ENCODE measurements at places on chromosomes 16 and 17.

DNA sequence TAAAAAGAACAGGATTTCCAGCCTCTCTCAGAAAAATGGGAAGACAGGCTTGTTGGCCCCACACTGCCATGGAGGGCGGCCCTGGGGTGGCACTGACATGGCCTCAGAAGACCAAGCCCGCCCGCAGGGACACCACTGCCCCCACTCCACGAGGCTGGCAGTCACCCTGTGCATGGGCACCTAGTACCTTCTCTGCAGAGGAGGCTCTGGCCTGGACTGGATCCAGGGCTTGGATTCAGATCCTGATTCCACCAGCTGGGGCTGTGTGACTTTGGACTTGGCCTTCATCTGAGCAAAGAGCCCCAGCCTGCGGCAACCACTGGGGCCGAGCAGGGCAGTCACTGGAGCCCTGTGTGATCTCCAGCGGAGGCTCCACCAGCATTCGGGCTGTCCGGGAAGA is 16.8 kb upstream of the FASN start:
- no peak for DNase-seq

DNA sequence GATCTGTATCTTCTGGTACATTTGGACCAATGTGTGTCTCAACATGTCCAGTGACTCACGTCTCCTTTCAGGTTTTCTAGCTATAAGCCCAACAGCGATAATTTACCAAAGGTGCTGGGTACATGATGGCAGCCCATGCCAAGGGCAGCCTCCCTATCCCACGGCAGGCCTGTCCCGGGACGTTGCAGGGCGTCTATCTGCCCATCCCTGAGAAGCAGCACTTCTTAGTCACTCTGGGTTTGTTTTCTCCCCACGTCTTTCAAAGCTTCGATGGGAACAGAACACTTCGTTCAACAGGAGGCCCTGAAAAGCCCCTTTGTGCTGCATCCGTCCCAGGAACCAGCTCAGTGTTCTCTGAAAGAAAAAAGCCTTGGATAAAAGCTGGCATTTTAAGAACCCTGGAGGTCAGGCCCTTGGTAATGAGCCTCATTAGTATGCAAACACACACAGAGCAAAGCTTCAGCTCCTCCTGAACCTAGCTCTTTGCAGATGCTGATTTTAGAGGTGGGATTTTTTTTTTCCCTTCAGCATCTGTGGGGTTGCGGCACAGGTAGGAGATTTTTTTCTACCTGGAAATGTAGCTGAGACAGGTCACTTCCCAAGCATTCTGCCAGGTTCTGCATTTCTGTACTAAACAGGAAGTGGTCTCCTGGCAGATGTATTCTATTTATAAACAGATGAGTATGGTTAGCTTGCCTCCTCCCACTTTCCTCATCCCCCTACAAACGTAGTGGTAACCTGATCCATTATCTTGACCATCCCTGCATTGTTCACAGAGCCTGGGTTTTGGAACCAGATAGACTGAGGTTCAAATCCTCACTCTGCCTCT is 17.5 kb upstream of the MT4 start:
- DNase-seq = peak; percentile 30

GRCh38 chr17:59357219-59357697 is 25.8 kb downstream of the YPEL2 start:
- no peak for DNase-seq

DNA sequence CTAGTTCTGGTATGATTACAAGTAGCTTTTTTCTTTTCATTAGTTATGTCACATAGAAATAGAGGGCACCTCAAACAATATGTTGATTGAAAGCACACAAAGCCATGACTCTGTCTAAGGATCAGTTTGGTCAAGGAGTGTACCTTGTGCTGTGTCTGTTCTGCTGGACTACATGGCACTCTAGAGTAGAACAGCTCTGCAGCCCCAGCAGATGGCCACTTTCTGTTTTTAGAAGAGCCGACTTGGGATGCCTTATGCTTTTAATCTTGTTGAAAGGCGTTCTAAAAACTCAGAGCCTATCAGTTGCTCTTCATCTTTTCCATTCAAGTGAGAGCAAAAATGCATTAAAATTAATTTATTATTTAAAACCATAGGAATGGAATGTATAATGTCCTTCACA is 49.3 kb upstream of the CA10 start:
- no peak for DNase-seq

GRCh38 chr16:86087896-86088230 is 188.9 kb downstream of the IRF8 start:
- DNase-seq = no peak

DNA sequence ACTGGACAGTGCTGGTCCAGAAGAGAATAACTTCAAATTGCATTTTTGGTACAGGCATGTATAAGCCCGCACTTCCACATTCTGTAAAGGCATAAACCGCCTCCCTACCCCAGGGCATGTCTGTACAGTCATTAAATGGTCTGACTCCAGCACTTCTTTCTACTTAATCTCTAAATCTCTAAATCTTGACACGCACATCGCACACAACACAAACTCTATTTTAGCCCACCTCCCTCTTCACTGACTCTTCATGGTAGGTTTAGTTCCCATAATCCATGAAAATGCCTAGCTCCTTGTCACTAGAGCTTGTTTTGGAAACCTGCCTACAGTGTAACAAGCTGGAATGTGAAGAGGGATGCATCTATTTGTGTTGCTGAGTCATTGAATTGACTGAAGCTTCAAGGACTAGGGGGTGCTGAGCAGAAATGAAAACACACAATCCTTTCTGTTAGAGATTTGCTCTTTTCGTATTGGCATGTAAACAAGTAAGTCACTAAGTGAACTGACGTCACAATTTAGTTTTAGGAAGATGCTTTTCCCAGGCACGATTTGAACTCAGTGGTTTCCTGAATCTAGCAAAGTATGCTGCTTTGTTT is 1.6 kb upstream of the DUSP14 start:
- peak; percentile 91 for DNase-seq

DNA sequence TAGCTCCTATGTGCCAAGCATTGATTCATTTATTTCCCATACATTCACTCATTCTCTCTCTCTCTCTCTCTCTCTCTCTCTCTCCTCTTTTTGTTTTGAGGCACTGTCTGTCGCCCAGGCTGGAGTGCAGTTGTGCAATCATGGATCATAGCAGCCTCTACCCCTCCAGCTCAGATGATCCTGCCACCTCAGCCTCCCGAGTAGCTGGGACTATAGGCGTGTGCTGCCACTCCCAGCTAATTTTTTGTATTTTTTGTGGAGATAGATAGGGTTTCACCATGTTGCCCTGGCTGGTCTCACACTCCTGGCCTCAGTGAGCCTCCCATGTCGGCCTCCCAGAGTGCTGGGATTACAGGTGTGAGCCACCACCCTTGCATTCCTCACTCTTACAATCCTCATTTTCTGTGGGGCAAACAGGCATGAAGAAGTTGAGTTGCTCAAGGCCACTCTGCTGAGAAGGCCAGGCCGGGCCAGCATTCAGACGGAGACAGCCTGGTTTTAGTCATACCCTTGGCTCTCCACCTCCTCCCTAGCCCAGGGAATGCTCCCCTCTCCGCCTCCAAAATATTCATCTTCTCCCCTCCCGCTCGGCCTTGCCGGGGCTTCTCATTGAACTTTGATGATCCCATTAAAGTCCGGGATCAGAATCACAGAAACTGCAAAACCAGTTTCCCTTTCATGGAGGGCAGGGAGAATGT is 765 bp upstream of the PRM2 start:
- no peak for DNase-seq

DNA sequence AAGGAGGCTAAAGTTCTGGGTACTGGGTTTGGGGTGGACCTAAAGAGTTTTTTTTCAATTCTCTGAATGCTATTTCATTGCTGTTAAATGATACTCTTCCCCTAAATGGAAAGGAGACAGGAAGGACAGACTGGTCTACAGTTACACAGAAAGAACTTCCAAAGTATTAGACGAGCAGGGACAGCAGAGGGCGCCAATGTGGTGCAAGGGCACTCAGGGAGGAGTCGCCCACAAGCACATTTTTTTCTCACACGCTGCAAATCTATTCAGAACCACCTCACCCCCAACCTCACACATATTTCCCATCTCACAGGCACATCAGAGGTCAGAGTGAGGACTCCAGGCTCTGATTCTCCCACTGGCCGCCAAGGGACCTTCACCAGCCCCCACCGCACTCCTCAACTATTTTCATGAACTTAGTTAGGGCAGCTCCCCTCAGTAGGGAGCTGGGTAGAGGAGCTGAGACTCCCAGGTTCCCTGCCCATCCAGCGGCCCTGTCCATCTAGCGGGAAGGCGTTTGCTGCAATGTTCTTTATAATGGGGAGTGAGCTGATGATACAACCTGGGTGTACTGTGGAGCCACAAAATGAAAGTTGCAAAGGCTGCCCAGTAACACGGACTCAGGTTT is 6.8 kb upstream of the CA4 start:
- DNase-seq = peak; percentile 52
